GM12891 (cell line): ENCODE measurements at places on chromosomes 7 and 10.

DNA sequence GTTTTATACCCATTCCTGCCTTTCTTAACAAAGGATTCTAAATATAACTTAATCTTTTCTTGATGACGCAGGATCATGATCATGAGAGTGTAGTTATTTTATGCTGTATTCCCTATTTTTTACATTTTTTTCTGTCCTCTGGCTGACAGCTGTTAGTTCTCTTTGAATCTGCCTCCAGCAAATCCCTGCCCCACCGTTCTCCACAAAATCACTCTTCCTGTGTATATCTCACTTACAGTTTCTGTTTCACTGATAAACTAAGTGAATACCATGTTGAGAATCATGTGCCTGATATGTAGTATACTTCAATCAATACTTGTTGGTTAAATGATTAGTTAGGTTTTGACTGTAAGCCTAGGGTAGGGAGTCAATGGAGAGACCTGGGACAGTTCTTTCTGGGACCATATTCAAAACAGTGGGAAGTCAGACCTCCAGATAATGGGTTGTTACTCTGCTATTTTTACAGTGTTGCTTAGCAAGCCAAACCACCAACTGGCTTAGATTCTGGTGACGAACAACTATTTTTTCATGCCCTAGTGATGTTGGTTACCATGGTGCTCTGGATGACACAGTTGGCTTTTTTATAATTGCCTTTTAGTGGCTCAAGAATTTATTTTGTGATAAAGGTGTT lies 12.8 kb downstream of the CNNM1 start:
- no peak for DNase-seq

- DNase-seq = no peak
Measured at GRCh38 chr10:28400681-28401080, 97.8 kb upstream of the MPP7 start.

DNA sequence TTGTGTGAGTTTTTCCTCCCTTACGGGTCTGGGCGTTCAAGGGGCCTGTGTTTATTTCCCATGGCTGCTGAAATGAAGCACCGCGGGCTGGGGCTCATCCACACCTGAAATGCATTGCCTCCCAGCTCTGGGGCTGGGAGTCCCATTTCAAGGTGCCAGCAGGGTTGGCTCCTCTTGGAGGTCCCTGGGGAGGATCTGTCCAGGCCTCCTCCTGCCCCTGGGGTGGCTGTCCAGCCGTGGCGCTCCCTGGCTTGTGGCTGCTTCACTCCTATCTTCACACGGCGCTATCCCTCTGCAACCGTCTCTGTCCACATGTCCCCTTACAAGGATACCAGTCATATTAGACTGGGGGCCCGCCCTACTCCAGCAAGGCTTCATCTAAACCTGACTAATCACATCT lies 41.1 kb upstream of the CNPY1 start:
- no peak for DNase-seq

GRCh38 chr7:37570145-37570544 lies 113.4 kb upstream of the GPR141 start:
- no peak for DNase-seq

GRCh38 chr7:51134013-51134441 lies 182.6 kb downstream of the COBL start:
- DNase-seq = no peak

DNA sequence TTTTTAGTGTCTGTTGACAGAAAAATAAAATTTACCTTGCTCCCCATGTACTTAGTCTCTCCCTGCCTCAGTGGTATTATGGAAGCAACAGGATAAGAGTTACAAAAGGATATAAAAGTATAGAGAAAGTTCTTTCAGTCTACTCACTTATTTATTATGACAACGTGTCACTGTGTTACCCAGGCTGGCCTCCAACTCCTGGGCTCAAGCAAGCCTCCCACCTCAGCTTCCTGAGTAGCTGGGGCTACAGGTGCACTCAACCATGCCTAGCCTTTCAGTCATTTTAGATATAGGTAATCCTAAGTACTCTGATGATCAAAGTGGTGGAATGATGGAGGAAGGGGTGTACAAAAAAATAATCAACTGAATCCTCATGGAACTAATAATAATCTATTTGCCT lies 215.2 kb upstream of the MKLN1 start:
- DNase-seq = no peak

DNA sequence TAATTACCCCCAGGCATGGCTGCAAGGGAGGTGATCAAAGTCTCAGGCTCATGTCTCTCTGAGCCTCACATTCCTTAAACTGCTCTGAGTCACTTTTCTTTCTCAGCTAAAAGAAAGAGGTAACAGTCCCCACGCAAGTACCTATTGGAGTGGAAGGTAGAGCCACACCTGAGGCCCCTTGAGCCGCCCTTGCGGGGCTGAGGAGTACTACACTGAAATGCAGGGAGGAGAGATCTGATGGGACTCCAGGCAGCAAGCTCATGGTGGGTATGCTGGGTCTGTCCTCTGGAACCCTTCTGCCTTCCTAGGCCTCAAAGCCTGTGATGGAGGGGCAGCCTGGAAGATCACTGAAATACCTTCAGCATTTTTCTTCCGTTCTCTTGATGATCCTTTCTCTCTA lies 960.0 kb downstream of the DNAJB9 start:
- DNase-seq = no peak

- no peak for DNase-seq
Measured at GRCh38 chr7:125930848-125931247, 1001.2 kb upstream of the POT1 start.

- peak; percentile 44 for DNase-seq
Measured at GRCh38 chr7:143345428-143345900, 17.0 kb downstream of the FAM131B start.

- DNase-seq = no peak
Measured at GRCh38 chr10:61815496-61815895, 86.0 kb upstream of the ARID5B start.

- DNase-seq = no peak
Measured at GRCh38 chr7:2544541-2545188, 10.7 kb downstream of the BRAT1 start.

DNA sequence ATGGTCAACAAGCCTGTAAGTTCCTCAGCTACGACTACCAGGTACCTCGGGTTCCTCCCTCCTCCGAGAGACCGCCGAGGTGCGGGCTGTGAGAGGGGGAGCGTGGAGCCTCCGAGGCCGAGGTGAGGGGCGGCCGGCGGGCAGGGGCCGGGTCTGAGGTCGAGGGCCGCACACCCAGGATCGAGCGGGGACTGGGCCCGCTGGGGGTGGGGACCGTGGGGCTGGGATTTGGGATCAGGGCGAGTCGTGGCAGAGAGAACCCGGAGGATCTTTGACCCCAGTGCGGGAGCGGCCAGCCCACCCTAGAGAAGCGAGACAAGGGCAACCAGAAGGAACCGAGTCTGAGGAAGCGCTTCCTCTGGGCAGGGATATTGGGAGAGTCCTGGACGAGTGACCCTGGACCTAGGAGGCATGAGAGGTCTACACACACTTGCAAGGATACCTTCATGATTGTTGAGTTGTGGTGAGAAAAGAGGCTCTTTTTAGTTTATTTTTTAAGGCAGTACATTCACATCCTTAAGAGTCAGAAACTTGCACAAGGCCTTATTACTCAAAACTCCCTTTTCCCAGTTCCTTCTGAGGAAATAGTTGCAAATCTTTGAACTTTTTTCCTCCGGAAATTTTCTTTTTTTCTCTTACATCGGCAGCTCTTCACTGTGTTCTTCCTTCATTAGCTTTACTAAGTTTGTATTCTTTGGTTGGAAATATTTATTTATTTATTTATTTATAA lies 395 bp downstream of the ZNF487 start:
- no peak for DNase-seq

- DNase-seq = no peak
Measured at GRCh38 chr7:99639267-99639666, 22.5 kb downstream of the ZSCAN25 start.

GRCh38 chr7:132349075-132349474 lies 227.2 kb downstream of the PLXNA4 start:
- no peak for DNase-seq

GRCh38 chr7:156104501-156105336 lies 292.5 kb upstream of the SHH start:
- DNase-seq = no peak

DNA sequence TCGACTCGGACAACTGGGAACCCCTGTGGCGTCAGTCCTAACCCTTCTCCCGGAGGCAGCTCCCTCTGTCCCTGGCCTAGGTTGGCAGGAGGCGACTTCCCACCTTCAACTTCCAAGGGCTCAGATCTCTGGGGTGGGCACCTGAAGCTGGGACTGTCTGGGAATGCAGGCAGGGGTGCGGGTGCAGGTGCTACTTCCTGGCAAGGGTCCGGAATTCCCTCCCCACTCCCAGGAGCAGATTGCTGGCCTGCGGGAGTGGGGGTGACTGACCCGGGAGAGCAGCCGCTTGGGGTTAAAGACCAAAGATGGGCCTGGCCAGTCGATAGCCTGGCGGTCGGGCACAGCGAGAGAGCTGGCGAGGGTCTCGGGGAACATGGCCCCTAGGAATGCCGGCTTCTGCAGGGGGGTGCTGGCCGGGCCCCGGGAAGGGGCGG lies 387 bp downstream of the EPHA1 start:
- no peak for DNase-seq

- DNase-seq = no peak
Measured at GRCh38 chr7:34332006-34332405, 326.0 kb upstream of the NPSR1 start.

- no peak for DNase-seq
Measured at GRCh38 chr10:72295330-72295910, 21.7 kb downstream of the DDIT4 start.

- no peak for DNase-seq
Measured at GRCh38 chr10:70886921-70887665, 1.3 kb downstream of the PCBD1 start.

- no peak for DNase-seq
Measured at GRCh38 chr7:9242636-9243035, 809.2 kb downstream of the NXPH1 start.

- DNase-seq = no peak
Measured at GRCh38 chr7:133303931-133304330, 51.1 kb downstream of the EXOC4 start.
